ENCODE measurements at places on chromosomes 13 and 19.

- DNase-seq: peak; percentile 21
These were observed 67.8 kb downstream of the SPACA7 start for GRCh38 chr13:112443995-112444311.

DNA sequence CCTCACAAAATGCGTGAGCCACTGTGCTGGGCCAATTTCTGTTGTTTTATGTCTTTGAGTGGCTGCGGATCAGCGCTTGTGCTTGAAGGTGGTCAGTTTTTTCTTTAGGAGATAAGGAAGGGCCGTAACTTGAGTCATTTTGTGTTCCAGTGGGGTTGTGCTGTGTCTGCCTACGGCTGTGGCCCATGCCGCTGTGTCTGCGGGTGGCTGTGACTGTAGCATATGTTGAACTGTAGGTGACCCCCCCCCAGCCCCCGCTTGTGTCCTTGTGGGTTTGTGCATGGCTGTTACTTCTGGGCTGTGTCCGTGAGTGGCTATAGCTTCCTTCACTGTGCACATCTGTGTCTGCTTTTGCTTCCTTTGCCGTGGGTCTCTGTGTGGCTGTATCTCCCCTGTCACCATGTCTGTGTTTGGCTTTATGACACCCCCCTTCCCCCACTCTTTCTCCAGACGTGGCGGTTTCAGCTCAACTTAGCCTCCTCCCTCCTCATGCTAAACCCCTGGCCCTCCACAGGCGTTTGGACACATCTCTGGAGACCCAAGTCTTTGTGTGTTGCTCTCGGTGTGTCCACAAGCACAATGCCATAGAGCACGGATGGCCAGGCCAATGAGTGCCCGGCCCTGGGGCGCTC is 675 bp downstream of the PPP1R14A start:
- peak; percentile 84 for DNase-seq

GRCh38 chr13:77595166-77595810 is 59.8 kb downstream of the SCEL start:
- no peak for DNase-seq

- DNase-seq: peak; percentile 28
These were observed 9.2 kb downstream of the TMED1 start for GRCh38 chr19:10826846-10827245.

DNA sequence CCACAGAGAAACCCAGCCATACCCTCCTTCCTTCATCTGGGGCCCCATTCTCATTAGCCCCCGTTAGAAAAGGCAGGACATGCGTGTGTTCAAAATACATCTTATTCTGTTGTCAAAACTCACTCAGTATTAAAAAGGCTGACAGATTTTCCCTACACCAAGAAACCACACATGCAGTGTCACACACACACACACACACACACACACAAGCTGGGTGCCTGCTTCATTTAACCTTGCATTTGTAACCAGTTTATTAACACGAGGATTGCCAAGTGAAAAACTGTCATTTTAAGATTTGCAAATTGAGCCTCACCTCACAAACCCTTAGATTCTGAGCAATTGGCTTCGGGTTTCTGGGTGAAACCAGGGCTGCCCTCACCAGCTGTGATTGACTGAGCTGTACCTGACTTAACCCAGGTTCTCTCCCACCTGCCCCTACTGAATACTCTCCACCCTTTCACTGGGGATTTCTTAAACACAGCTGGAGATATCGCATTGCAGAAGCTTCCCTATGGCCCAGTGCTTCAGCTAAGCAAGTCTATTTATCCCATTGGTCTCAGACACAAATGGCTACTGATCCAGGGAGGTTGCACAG is 172.7 kb upstream of the ZNF507 start:
- DNase-seq: no peak
